ENCODE measurements at places on chromosomes 12 and 14. TPM values are rescaled to one million over a fixed set of nuclear protein-coding genes. Genes with fewer than 3 reads are reported as not detected.

DNA sequence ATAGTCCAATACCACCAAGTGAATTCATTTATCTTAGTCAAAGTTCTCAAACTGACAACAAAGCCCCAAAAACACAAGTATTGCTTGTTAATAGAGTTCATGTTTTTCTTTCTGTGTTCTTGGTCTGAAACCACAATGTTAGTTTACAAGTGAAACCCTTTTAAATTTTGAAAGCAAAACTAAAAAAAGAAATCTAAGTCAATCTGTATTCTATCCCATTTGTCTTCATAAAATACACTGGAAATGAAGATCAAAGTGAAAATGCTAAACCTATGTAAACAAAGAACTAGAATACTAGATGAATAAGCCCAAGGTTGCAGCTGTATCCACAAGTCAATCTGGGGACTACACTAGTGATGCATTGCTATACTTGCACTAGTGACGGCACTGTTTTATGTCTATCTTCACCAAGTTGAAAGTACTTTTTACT, 10.4 kb downstream of the MAP4K5 start:
- peak overlapping the region; percentile 49 for H3K27ac ChIP-seq
- DNase-seq: no peak
- no peak overlapping the region for H3K4me3 ChIP-seq
- peaks cover 90% of the 10 kb centered on the region for H3K4me1 ChIP-seq
- H3K36me3 ChIP-seq: no peaks in the 10 kb centered on the region
- no peaks in the 10 kb centered on the region for H3K27me3 ChIP-seq

DNA sequence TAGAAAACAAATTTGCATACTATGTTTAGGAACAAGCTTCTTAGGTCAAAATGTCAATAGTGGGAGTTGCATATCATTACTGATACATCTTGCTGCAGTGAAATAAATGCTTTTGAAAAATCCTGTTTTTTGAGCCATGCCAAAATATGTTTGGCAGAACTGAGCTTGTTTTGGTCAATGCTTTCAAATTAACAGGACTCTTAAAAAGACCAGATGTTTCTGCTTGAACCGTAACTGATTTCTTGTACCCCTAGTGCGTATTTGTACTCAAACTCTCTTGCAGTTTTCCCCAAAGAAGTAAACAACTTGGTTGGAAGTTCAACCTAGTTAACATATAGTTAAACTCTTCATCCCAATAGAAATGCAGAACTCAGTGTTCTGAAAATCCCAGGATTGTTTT, 3.4 kb downstream of the TRHDE start:
- DNase-seq: no peak
- H3K36me3 ChIP-seq: no peaks in the 10 kb centered on the region
- H3K27me3 ChIP-seq: peaks cover 7% of the 10 kb centered on the region
- peak overlapping the region; percentile 87 for H3K27ac ChIP-seq
- H3K4me3 ChIP-seq: peak overlapping the region; percentile 70

Gene ACADS
- total RNA-seq: 21.4 TPM

GRCh38 chr12:131795690-131796410, 32.3 kb upstream of the MMP17 start:
- peaks cover 49% of the 10 kb centered on the region for H3K36me3 ChIP-seq
- DNase-seq: no peak
- H3K4me1 ChIP-seq: peaks cover 9% of the 10 kb centered on the region
- no peak overlapping the region for H3K4me3 ChIP-seq

- no peaks in the 10 kb centered on the region for H3K36me3 ChIP-seq
- no peak overlapping the region for H3K27ac ChIP-seq
- no peak overlapping the region for H3K4me3 ChIP-seq
- no peak for DNase-seq
- no peaks in the 10 kb centered on the region for H3K4me1 ChIP-seq
Measured at GRCh38 chr12:119006746-119007145, 25.4 kb downstream of the SRRM4 start.

Gene ATL1
- total RNA-seq: 6.9 TPM

DNA sequence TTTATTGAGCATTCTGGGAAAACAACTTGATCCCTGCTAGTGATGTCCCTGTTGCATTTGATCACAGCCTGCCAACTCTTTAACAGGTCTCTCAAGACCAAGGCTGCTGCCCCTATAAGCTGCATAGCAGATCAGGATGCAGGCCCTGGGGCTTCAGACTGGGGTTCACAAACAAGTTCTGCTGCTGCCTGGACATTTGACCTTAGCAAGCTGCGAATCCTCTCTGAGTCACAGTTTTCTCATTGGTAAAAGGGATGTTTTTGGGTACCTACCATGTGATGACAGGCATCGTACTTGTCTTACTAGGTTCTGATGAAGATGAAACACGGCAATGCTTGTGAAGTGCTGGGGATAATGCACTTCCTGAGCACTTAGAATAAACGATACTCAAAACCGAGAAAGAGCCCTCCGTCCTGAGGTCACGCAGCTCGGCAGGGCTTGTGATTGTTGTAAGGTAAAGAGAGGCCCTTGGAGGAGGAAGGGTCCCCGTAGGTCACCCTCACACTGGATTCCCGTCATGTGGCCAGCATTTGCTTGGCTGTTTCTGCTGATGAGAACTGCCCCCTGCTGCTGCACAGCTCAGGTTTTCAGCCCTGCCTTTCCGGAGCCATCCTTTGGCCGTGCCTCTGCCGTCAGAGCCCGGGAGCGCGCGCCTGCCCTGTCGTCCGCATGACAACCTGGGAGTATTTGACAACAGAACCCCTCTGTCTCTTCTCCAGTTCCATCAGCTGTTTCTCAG, 39.1 kb downstream of the TSPAN9 start:
- peaks cover 48% of the 10 kb centered on the region for H3K4me1 ChIP-seq
- H3K36me3 ChIP-seq: no peaks in the 10 kb centered on the region
- no peak for DNase-seq
- no peak overlapping the region for H3K4me3 ChIP-seq

Gene PROX2
- total RNA-seq: not detected

- peak overlapping the region; percentile 81 for H3K4me3 ChIP-seq
- H3K4me1 ChIP-seq: peaks cover 66% of the 10 kb centered on the region
- DNase-seq: no peak
Measured at GRCh38 chr12:1592444-1593173, 1.8 kb downstream of the FBXL14 start.

DNA sequence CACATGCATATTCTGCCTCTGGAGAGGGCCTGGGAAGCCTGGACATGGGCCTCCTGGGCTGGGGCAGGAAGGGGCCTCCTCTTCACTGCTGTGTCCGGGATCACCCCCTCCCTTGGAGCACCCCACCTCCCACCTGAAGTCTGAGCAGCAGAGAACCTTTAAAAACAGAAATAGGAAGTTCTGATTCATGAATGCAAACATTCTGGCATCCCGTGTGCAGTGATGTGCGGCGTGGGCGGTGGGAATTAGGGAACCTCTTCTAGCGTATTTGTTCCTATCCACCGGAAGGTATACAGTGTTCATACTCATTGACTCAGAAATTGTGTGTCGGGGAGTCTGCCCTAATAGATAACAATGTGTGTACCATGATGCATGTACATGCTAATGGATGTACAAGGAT, 46.2 kb downstream of the C14orf132 start:
- H3K36me3 ChIP-seq: no peaks in the 10 kb centered on the region
- H3K27me3 ChIP-seq: no peaks in the 10 kb centered on the region
- H3K4me3 ChIP-seq: no peak overlapping the region
- H3K27ac ChIP-seq: no peak overlapping the region
- H3K4me1 ChIP-seq: peaks cover 14% of the 10 kb centered on the region

- DNase-seq: no peak
- H3K36me3 ChIP-seq: no peaks in the 10 kb centered on the region
- peaks cover 11% of the 10 kb centered on the region for H3K4me1 ChIP-seq
- H3K4me3 ChIP-seq: no peak overlapping the region
Measured at GRCh38 chr14:68466491-68466977, 326.3 kb downstream of the ZFP36L1 start.

DNA sequence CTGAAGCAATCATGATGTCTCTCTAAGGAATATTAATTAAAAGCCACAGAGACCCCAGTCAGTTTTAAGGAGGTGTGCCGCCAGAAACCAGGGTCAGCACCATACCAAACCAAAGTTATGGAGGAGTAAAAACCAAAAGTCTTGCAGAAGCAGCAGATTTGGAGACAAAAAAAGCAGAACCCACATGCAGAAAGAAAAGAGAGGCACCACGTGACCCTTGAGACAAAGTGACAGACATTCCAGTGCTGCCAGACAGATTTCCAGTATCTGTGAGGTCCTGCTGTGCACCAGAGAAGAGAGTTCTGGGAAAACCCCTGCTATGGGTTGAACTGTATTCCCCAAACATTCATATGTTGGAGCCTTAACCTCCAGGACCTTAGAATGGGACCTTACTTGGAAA, 59.7 kb downstream of the CAPZA3 start:
- DNase-seq: no peak
- no peak overlapping the region for H3K4me3 ChIP-seq
- no peaks in the 10 kb centered on the region for H3K36me3 ChIP-seq
- no peaks in the 10 kb centered on the region for H3K4me1 ChIP-seq

DNA sequence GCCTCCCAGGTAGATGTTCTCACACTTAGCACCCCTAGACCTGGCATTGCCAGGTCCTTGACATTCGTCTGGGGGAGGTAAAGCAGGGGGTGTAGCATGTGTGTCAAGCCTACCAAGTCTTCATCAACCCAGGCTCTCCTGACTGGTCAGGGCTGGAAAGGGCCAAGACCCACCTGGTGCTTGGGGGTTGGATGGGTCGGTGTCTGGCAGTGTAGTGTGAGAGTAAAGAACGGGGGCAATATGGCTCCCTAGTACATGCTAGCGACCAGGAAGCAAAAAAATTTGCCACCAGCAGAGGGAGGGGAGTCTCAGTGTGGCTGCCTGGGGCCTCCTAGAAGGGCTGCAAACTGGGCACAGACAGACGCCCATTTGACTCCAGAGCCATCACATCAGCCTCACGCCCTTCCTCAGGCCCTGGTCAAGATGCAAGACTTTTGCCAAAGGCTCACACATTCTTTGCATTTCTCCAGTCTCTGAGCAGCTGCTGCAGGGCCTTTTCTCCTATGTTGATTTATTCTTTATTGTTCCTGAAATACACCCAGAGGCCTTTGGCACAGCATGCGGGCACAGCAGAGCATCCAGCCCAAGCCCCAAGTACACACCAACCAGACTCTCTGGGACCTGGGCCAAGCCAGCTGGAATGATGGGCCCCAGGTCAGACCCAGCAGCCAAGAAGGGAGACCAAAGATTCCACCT, 38.3 kb upstream of the PNMA1 start:
- no peaks in the 10 kb centered on the region for H3K36me3 ChIP-seq
- no peaks in the 10 kb centered on the region for H3K27me3 ChIP-seq
- H3K27ac ChIP-seq: peak overlapping the region; percentile 98
- H3K4me1 ChIP-seq: peaks cover 100% of the 10 kb centered on the region
- no peak for DNase-seq
- no peak overlapping the region for H3K4me3 ChIP-seq

GRCh38 chr12:31491841-31492598, 98.9 kb downstream of the DENND5B start:
- peaks cover 23% of the 10 kb centered on the region for H3K4me1 ChIP-seq
- no peak overlapping the region for H3K27ac ChIP-seq
- no peaks in the 10 kb centered on the region for H3K27me3 ChIP-seq
- H3K36me3 ChIP-seq: no peaks in the 10 kb centered on the region

Gene AKAP5
- total RNA-seq: 0.49 TPM

- H3K27ac ChIP-seq: no peak overlapping the region
- DNase-seq: no peak
Measured at GRCh38 chr14:74824997-74825396, 50.9 kb downstream of the PROX2 start.

- H3K4me1 ChIP-seq: peaks cover 15% of the 10 kb centered on the region
- H3K36me3 ChIP-seq: no peaks in the 10 kb centered on the region
- H3K27ac ChIP-seq: no peak overlapping the region
- DNase-seq: no peak
- H3K4me3 ChIP-seq: no peak overlapping the region
- no peaks in the 10 kb centered on the region for H3K27me3 ChIP-seq
Measured at GRCh38 chr12:14907953-14908352, 22.3 kb upstream of the MGP start.

DNA sequence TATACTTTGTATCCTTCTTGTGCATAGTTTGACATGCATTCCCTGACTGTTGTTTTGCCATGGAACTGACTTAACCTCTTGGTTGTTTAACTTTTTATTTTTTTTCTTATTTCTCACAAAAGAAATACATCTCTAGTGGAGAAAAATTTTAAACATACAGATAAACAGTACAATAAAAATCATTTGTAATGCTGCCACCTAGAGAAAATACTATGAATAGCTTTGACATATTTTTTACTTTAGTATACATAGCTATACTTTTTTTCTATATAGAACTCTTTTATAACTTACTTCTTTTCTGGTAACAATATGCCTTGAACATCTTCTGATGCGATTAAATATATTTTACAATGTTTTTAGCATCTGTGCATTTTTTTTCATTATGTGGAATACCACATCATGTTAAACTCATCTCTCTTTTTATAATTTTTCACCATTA, 184.5 kb downstream of the AKAP6 start:
- no peak for DNase-seq
- no peak overlapping the region for H3K4me3 ChIP-seq
- peaks cover 5% of the 10 kb centered on the region for H3K4me1 ChIP-seq
- H3K27ac ChIP-seq: no peak overlapping the region

Gene SETD1B
- 10.6 TPM for total RNA-seq

GRCh38 chr14:59619061-59619460, 42.4 kb upstream of the CCDC175 start:
- H3K4me1 ChIP-seq: no peaks in the 10 kb centered on the region
- DNase-seq: no peak
- no peaks in the 10 kb centered on the region for H3K36me3 ChIP-seq
- H3K27me3 ChIP-seq: no peaks in the 10 kb centered on the region
- no peak overlapping the region for H3K27ac ChIP-seq

DNA sequence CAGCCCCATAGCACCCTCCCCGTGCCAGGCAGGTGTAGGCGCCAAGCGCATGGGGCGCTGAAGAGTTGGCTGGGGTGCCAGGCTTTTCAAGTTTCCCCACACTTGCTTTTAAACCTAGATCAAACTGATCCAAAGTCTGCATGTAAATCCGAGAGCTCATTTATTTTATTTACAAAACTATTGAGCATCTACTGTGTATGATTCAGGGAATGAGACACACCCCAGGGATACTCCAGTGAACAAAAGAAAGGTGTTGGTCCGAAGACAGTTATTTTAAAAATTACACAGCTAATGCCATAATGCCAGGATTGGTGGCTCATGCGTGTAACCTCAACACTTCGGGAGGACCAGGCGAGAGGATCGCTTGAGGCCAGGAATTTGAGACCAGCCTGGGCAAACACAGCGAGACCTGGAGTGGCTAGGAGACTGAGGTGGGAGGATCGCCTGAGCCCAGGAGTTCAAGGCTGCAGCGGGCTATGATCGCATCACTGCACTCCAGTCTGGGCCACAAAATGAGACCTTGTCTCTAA, 780 bp upstream of the SLC41A2 start:
- H3K27ac ChIP-seq: peak overlapping the region; percentile 80
- peak overlapping the region; percentile 66 for H3K4me3 ChIP-seq
- H3K4me1 ChIP-seq: peaks cover 14% of the 10 kb centered on the region
- no peak for DNase-seq

Measured in vagina (tissue), 2 donors.